ENCODE measurements at places on chromosomes 3 and 15. TPM values are rescaled to one million over a fixed set of nuclear protein-coding genes. Genes with fewer than 3 reads are reported as not detected.

LTF gene
- not detected for total RNA-seq

MINAR1 gene
- total RNA-seq = 0.93 TPM

INSYN1 gene
- total RNA-seq = not detected

AGBL1 gene
- total RNA-seq = not detected

ZNF445 gene
- 12.1 TPM for total RNA-seq

MKRN3 gene
- total RNA-seq = 0.29 TPM

FBLN2 gene
- 0.19 TPM for total RNA-seq

SMCO1 gene
- not detected for total RNA-seq

GOLGA8K gene
- not detected for total RNA-seq

RBP2 gene
- not detected for total RNA-seq

PRSS50 gene
- total RNA-seq = not detected

CTXN2 gene
- total RNA-seq = not detected

ECE2 gene
- not detected for total RNA-seq

GPR15 gene
- total RNA-seq = 52.1 TPM

CCDC32 gene
- total RNA-seq = 41.3 TPM

TLR9 gene
- 0.30 TPM for total RNA-seq

SCG3 gene
- total RNA-seq = not detected

PPM1M gene
- 84.6 TPM for total RNA-seq

C3orf20 gene
- 0.45 TPM for total RNA-seq
